ENCODE measurements at places on chromosomes 1 and 21. TPM values are rescaled to one million over a fixed set of nuclear protein-coding genes. Genes with fewer than 3 reads are reported as not detected.
A peak's percentile ranks its signal among the peaks of the same experiment; 100 is the strongest.

DNA sequence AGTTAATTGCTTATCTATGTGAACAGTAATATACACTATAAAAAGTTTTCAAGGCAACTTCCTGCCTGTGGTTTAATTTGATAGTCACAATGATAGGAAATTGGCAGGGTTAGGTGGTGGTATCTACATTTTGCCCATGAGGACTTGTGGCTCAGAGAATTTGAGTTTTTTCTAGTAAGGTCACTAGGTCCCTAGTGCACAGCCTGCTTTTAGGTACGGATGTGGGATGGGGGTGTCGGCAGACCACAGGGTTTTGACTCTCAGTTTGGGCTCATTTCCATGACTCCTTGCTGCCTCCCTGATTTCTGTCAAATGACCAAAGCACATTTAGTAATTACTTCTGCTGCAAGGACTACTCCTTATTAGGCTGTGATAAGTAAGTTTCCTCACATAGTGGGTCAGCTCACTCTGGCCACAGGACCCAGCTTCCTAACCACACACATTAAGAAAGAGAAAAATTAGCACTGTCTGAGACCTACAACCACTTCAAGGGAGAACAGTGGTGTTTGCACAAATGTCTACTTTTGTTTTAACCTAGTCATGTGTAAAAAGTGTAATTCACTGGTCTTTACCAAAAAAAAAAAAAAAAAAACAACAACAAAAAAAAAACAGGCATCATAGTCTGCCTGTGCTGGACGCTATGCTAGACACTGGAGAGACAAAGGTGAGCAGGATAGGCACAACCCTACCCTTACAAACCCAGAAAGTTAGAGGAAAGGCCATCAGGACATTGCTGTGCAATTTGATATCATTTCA lies 43.7 kb downstream of the MRPL39 start:
- DNase-seq = no peak

- no peak for DNase-seq
Measured at GRCh38 chr1:87180682-87181081, 148.0 kb upstream of the LMO4 start.

The MAP3K21 gene
- 0.19 TPM for polyA plus RNA-seq

- peak; percentile 86 for DNase-seq
Measured at GRCh38 chr1:201655243-201655642, 116.3 kb downstream of the NAV1 start.

- DNase-seq = no peak
Measured at GRCh38 chr1:25710583-25711347, 89.2 kb upstream of the SELENON start.

The FCAMR gene
- not detected for polyA plus RNA-seq

The SWT1 gene
- polyA plus RNA-seq = 7.5 TPM
